Thoracic aorta (tissue), 2 donors: ENCODE measurements at places on chromosomes 7 and 10. TPM values are rescaled to one million over a fixed set of nuclear protein-coding genes. Genes with fewer than 3 reads are reported as not detected.
A peak's percentile ranks its signal among the peaks of the same experiment; 100 is the strongest.

The MUC12 gene
- total RNA-seq, result not detected

The ADAP1 gene
- total RNA-seq, result 24.5 TPM

The TMEM178B gene
- 0.92 TPM for total RNA-seq

The TMEM140 gene
- 27.6 TPM for total RNA-seq

The CFAP70 gene
- total RNA-seq, result 1.9 TPM

DNA sequence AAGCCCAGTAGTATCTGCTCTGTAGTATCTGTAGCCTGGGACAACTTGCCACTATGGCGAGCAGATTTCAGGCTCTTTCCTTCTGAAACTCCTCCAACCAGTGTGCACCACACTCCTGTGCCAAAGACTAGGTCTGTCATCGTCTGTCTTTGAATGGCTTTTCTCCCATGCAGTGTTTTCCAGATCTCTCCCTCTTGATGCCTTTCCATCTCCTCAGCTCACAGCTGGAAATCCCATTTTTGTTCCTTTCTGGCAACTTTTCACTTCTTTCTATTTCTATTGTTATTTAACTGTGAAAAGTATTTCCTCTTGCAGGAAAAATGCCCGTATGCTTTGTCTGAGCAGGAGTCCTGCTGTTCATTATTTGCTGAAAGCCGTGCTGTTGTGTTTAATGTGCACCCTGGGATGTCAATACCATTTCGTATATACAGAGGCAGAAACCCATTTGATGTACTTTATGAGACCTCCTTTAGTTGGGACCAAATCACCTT, 373.7 kb downstream of the PHTF2 start:
- H3K4me1 ChIP-seq, result peaks cover 71% of the 10 kb centered on the region
- peak overlapping the region; percentile 63 for H3K27ac ChIP-seq
- no peak for DNase-seq
- peak overlapping the region; percentile 40 for H3K4me3 ChIP-seq
- no peaks in the 10 kb centered on the region for H3K27me3 ChIP-seq
- no peaks in the 10 kb centered on the region for H3K36me3 ChIP-seq

DNA sequence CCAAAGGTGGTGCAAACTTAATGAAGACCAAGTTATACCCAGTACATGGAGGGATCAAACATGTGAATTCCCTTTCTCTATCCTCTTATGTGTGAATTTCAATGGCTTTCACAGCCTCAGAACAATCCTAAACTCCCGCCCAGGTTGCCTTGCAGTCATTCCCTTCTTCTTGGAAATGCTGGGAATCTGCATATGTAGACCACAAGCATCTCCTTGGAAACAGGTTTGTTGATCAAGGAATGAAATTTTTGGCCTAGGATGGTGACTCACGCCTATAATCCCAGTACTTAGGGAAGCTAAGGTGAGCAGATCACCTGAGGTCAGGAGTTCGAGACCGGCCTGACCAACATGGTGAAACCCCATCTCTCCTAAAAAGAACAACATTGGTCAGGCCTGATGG, 77.8 kb upstream of the ABI1 start:
- DNase-seq, result no peak
- H3K4me1 ChIP-seq, result no peaks in the 10 kb centered on the region
- H3K36me3 ChIP-seq, result no peaks in the 10 kb centered on the region
- no peak overlapping the region for H3K27ac ChIP-seq
- H3K4me3 ChIP-seq, result no peak overlapping the region

DNA sequence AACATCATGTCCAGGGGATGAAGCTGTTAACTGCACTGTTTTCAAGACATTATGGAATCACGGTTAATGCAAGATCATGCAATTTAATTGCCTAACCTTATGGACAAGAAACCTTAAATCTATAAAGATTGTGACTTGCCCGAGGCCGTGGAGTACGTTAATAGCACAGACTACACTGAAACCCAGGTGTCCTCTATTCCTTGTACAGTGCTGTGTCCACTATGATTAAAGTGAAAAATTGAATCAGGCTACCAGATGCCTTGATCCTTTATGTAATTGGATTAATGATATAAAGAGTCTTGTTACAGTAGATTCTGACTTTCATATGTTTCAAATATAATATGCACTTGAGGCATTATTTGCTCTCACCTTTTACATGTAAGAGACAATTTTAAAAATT, 33.9 kb upstream of the ETV1 start:
- no peak overlapping the region for H3K27ac ChIP-seq
- no peaks in the 10 kb centered on the region for H3K27me3 ChIP-seq
- no peaks in the 10 kb centered on the region for H3K36me3 ChIP-seq
- no peak for DNase-seq
- H3K4me3 ChIP-seq, result no peak overlapping the region

DNA sequence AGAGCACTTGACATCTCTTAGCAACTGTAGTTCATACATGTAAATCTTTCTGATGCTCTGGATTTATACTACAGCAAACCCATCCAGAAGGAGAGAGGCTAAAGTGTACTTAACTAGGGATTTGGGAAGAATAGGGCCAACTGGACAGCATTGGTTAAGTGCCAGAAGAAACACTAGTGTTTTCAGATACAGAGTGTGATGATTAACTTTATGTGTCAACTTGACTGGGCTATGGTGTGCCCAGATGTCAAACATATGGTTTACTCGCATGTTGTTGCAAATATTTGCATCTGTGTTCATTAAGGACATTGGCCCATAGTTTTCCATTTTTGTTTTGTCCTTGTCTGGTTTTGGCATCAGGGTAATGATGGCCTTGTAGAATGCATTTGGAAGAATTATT, 384.7 kb upstream of the KCND2 start:
- DNase-seq, result no peak
- H3K4me3 ChIP-seq, result no peak overlapping the region
- H3K4me1 ChIP-seq, result no peaks in the 10 kb centered on the region

- H3K4me1 ChIP-seq, result no peaks in the 10 kb centered on the region
- H3K27ac ChIP-seq, result no peak overlapping the region
- no peaks in the 10 kb centered on the region for H3K36me3 ChIP-seq
- DNase-seq, result no peak
These were observed 10.6 kb upstream of the DNMBP start for GRCh38 chr10:100020142-100020885.

DNA sequence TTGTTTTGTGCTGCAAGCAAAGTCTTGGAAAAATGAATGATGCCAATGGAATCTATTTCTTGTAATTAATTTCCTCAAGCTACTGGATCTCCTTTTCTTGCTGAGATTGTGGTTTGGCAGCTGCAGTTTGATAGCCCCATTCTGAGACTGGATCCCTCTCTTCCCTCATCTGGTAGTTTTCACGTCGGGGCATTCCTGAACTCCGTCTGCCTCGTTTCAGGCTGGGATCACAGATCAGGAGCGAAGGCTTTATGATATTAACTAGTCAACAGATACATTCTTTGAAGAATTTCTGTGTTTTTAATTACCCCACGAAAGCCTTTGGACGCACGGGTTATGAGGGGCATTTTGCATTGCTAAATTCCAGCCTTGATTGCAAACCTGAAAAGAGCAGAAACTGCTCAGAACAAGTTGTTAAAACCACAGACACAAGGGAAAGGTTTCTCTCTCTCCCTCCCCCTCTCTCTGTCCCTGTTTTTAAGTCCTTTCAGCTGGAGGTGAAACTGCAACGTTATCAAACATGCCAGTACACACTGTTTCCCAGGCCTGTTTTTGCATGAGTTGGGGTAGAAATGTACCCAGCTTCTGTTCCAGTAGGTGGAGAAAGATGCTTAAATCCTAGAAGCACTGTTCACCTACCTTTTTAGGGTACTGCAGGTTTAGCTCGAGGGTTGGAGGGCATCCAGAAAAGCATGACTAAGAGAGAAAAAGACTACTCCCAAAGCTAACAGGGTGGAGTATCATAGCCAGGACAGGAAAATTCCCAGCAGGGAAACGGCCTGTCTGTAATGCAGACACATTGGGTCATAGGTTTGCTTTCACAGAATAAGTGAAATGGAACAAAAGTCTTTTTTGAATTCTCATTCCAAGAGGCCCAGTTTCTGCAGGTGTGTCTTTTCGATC, 124.3 kb downstream of the CUX1 start:
- H3K27me3 ChIP-seq, result no peaks in the 10 kb centered on the region
- H3K4me3 ChIP-seq, result no peak overlapping the region
- DNase-seq, result peak; percentile 39
- peaks cover 25% of the 10 kb centered on the region for H3K4me1 ChIP-seq

DNA sequence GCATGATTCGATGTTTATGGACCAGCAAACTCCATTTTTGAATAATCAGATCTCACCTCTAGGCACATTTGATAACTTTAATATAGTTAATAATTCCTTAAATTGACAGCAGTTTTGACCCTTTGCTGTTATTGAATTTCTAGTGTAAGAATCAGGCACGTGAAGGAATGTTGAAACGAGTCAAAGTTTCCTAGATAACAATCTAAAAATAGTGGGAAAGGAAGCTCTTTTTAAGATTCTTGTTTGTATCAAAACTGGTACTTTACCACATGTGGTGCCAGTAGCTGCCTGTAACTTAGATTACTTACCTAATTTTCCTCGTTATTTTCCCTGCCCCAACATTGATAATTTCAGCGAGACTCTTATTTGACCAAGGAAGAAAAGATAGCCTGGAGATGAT, 757.8 kb upstream of the KCND2 start:
- no peak overlapping the region for H3K27ac ChIP-seq
- H3K36me3 ChIP-seq, result no peaks in the 10 kb centered on the region
- no peak for DNase-seq
- no peaks in the 10 kb centered on the region for H3K4me1 ChIP-seq
- H3K27me3 ChIP-seq, result no peaks in the 10 kb centered on the region
- no peak overlapping the region for H3K4me3 ChIP-seq

GRCh38 chr7:71539615-71540014, 407.7 kb downstream of the GALNT17 start:
- no peaks in the 10 kb centered on the region for H3K27me3 ChIP-seq
- H3K4me1 ChIP-seq, result no peaks in the 10 kb centered on the region
- H3K36me3 ChIP-seq, result no peaks in the 10 kb centered on the region
- no peak overlapping the region for H3K27ac ChIP-seq
- DNase-seq, result no peak
- no peak overlapping the region for H3K4me3 ChIP-seq

DNA sequence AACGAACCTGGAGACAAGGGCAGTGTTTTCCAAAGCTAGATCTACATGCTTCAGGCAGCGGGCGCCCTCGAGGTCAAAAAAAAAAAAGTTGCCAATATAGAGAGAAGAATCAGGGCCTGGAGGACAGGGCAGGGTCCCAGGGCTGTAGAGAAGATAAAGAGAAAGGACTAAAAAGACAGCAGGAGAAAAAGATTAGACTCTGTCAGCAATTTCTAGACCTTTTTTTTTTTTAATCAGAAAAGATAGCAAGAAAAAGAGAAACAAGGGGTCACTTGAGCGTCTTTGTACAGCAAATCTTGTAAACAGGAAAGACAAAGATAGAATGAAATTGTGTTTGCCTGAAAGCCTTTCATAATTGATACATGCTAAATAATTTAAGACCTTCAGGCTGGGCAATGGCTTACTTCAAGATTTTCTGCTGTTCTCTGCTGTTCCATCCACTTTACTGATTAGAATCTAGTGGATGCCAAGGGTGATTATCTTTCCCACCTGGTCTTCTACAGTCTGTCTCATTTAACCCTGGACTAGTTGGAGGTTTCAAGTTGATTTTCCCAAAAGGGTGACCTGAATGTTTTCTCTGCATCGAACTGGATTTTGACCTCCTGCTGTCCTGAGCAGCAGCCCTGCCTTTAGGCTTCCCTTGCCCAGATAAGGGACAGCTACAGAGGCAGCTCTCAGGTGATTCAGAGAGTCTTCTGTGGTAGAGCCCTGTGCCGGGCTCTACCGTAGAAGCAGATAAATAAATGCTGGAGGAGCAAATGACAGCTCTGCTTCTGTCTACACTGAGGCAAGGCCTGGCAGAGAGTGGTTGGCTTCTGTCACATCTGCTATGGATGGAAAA, 5.1 kb downstream of the LMOD2 start:
- H3K27me3 ChIP-seq, result no peaks in the 10 kb centered on the region
- H3K36me3 ChIP-seq, result no peaks in the 10 kb centered on the region
- H3K4me3 ChIP-seq, result no peak overlapping the region
- H3K4me1 ChIP-seq, result no peaks in the 10 kb centered on the region

DNA sequence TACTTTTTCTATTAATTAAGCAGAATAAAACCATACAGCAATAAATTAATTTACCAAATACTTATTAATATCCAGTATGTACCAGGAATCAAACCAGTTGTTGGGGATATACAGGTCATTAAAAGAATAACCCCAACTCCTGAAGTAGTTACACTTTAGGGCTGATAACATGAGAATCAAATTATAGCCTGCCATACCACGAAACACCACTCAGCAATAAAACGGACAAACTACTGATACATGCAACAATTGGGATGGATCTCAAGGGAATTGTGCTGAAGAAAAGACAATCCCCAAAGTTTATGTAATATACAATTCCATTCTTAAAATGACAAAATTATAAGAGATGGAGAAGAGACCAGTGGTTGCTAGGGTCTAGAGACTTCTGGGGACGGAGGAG, 22.7 kb downstream of the MCMBP start:
- DNase-seq, result no peak
- H3K27ac ChIP-seq, result no peak overlapping the region
- peaks cover 44% of the 10 kb centered on the region for H3K36me3 ChIP-seq
- no peaks in the 10 kb centered on the region for H3K4me1 ChIP-seq
- no peak overlapping the region for H3K4me3 ChIP-seq

DNA sequence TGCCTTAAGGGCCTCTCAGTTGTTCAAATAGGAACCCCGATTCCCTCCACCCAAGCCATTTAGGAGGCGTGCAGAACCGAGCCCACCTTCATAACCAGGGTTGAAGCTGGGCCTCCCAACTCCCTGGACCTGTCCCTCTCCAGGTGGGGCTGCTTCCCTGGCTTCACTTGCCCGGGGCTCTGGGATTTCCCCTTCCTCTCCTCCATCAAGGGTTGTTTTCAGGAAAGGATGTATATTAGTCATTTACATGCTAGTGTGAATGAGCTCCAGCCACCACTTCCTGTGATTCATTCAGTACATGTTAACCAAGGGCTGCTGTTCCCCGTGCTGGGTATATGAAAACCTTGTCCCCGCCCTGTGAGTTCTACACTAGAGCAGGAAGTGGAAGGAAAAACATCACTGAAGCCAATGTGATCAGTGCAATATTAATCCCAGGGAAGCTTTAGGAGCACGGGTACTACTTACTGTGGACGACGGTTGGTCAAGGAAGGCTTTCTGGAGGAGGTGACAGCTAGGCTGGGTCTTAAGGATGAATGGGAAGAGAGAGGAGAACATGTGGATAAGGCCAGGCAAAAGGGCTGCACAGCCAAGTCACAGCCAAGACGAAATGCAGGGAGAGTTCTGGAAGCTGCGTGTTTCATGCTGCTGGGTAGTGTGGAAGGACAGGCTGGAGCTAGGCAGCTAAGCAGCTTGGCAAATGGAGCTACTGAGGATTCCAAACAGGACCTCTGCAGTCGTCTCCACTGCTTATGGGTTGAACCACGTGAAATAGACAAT, 150.1 kb upstream of the SHH start:
- H3K4me1 ChIP-seq, result no peaks in the 10 kb centered on the region
- no peak overlapping the region for H3K4me3 ChIP-seq
- H3K36me3 ChIP-seq, result no peaks in the 10 kb centered on the region

GRCh38 chr10:34647160-34647559, 167.9 kb downstream of the PARD3 start:
- no peaks in the 10 kb centered on the region for H3K27me3 ChIP-seq
- H3K36me3 ChIP-seq, result no peaks in the 10 kb centered on the region
- DNase-seq, result no peak
- no peaks in the 10 kb centered on the region for H3K4me1 ChIP-seq
- H3K27ac ChIP-seq, result no peak overlapping the region
